Caco-2 (cell line): ENCODE measurements at places on chromosomes 11 and 22. TPM values are rescaled to one million over a fixed set of nuclear protein-coding genes. Genes with fewer than 3 reads are reported as not detected.

DNA sequence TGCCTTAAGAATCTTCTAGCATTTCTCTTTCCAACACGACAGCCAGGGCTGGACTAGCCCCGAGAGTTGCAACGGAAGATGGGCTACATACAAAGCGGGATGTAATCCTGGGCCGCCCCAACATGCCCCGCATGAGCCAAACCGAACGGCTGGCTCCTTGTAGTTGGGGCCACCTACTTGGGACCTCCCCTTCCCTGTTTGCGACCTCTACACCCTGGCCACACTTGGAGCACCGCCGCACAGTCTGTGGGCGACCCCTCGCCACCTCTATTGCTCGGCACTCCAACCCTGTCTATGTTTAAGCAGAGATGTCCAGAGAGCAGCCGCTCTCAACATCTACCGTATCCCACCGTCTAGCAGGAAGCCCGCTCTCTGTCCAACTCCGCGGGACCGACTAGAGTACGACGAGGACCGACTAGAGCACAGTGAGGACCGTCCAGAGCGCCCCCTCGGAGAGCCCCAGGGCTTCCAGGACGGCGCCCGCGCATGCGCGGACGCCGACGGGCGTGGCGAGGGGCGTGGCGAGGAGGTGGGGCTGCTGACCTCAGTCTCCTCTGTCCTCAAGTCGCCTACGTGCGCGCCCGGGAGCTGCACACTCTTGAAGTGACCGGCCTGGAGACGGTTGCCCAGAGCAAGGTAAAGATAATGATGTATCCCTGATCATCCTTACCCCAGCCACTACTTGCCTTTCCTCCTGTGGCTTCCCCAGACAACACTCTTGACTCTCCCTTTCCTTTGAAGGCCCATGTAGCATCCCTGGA, 32.3 kb downstream of the NEAT1 start:
- DNase-seq = peak; percentile 94

CCDC87 gene
- total RNA-seq = 1.0 TPM in 2 replicates

DNA sequence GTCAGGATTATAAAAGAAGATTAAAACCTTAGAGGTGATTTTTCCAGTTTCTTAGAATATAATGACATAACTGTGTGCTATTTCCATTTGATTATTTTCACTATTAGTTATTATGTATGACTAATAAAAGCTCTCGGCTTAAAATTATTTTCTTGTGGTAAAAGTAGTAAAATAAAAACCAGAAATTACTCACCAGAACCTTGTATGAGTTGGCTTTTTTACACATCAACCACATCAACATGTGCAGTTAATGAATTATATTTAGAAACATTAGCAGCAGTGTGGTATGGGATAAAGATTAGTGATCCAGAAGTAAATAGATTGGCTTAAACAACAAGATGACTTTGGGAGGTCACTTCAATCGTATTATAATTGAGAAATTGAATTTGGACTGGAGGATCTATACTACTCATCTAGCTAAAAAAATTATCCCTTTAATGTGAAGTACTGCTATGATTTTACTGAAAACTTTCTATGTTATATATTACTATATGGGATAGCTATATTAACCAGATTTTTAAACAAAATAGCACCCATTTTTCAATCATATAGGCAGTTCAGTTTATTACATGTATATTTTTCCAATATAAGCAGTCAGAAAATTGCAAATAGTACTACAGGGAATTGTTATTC, 2.8 kb upstream of the BCO2 start:
- DNase-seq = no peak

GRCh38 chr11:43908683-43909082, 28.1 kb downstream of the ALKBH3 start:
- DNase-seq = no peak

GRCh38 chr11:69196783-69197169, 41.0 kb downstream of the SMIM38 start:
- no peak for DNase-seq

ABCG4 gene
- total RNA-seq = 0.18 TPM in 1 of 2 replicates, not detected in the other

- DNase-seq = peak; percentile 8
Measured at GRCh38 chr22:47402876-47403525, 640.6 kb downstream of the TBC1D22A start.

DNA sequence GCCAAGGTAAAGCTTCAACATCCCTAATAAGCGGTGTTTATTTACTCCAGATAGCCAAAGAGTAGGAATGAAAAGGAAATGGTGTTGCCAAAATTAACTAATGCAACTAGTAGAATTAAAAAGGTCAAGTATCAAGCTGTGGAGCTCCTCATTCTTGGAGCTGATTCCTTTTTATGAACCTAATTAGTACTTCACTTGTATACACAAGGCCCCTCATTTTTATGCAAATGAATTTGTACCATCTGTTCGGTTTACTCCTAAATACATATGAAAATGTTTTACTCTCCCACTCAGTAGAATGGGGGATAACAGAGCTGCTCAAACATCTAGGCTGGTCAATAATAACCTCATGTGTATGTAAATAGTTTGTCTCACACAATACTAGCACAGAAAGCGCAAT, 426.4 kb upstream of the LUZP2 start:
- no peak for DNase-seq

- DNase-seq = no peak
Measured at GRCh38 chr11:77250881-77251640, 50.4 kb downstream of the GDPD4 start.

GRCh38 chr22:33302549-33302948, 244.4 kb upstream of the SYN3 start:
- DNase-seq = no peak

MAJIN gene
- total RNA-seq = not detected in 2 replicates

GRM5 gene
- not detected in 2 replicates for total RNA-seq

OR10A6 gene
- total RNA-seq = not detected in 2 replicates

GRCh38 chr22:34294476-34294875, 374.2 kb upstream of the LARGE1 start:
- no peak for DNase-seq

- DNase-seq = no peak
Measured at GRCh38 chr11:128596250-128596649, 8.9 kb upstream of the ETS1 start.

OR5A1 gene
- not detected in 2 replicates for total RNA-seq

DNA sequence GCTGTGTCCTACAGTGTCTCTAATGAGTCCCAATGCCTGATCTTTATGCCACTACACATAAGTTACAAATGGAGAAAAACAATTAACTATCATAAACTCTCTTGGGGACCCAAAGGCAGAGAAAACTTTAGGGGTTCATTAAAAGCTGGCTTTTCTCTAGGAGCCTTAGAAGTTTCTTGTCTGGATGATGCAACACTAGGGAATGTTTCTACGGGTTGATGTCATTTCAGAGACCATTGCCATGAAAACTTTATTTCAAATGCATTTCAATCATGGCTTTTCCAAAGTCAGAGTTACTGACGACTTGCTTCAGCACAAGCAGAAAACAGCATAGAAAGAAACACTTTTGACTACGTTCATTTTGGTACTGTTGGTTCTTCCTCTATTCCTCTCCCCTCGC, 8.5 kb upstream of the OR8B12 start:
- no peak for DNase-seq

- no peak for DNase-seq
Measured at GRCh38 chr11:131370901-131371790, 731 bp downstream of the NTM start.

DNA sequence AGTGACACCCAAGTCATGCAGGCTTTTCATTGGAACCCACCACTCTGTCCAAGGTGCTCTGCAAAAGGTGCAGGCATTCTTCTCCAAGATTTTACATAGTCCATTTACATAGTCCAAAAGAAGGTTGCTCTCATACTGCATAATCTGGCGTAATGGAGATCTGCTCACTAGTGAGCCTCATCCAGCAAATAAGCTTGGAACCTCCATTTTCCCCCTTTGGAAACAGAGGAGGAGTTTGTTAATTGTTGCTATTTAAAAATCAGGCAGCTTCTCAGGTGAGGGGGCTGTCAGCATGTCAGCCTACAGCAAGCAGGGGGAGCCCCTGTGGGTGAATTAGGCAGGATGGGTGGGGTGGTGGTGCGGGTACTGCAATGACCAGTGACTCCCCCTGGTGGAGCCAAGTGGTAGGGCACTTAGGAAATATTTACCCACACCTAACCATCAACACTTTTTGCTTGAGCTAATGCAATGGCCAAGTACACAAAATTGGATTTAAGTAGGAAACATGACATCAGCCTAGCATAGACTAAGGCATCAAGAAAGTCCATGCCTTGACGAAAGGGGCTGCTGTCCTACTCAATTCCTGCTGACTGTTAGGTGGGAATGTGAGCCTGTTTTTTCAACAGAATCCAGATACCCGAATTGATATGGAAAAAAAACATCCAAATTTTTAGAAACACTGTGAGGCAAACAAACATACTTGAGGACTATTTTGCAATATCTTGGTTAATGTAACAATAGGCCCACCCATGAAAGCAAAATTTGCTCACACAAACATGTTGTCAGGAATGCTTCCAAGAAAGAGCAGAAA, 64.5 kb downstream of the AMBRA1 start:
- peak; percentile 81 for DNase-seq

DNA sequence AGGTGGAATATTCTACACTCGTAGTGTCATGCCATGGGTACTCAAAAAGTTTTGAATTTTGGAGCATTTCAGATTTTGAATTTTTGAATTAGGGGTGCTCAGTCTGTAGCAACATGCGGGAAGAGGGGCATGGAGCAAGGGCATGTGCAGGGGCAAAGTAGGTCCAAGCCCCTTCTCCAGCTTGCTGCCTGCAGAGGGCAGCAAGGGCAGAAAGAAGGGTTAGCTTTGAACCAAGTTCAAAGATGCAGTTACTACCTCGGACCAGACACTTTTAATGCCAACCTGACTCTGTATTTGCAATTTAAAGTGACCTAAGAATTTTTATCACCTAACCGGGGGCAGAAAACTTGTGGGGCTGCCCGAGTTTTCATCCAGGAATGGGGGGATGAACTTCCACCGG, 68.2 kb downstream of the CD82 start:
- no peak for DNase-seq

DNA sequence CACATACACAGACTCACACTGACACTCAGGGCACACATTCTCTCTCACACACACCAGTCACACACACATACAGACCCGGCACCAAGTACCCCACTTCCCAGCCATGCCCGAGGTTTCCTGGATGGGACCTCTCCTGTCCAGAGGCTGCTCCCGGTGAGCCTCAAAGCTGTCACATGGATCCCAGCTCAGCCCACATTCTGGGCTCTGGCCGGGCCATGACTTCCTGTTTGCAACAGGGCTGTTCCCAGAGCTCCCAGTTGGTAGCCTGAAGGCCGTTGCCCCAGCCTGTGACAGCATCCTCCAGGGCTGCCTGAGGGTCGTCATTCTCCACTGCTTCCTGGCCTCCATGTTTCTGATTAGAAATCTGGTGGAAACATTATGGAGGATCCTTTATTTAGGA, 14.6 kb upstream of the CYP2D6 start:
- DNase-seq = no peak

- DNase-seq = no peak
Measured at GRCh38 chr11:12053606-12054361, 45.4 kb upstream of the DKK3 start.

GRCh38 chr22:30425327-30425615, 297 bp upstream of the MTFP1 start:
- no peak for DNase-seq

GRCh38 chr11:41323446-41323845, 136.0 kb downstream of the LRRC4C start:
- DNase-seq = no peak

TCN2 gene
- 11.9 and 13.8 TPM in 2 replicates for total RNA-seq

- DNase-seq = peak; percentile 67
Measured at GRCh38 chr22:50209893-50210292, 9.1 kb downstream of the SELENOO start.

SNRPD3 gene
- total RNA-seq = 202 and 217 TPM in 2 replicates

DNA sequence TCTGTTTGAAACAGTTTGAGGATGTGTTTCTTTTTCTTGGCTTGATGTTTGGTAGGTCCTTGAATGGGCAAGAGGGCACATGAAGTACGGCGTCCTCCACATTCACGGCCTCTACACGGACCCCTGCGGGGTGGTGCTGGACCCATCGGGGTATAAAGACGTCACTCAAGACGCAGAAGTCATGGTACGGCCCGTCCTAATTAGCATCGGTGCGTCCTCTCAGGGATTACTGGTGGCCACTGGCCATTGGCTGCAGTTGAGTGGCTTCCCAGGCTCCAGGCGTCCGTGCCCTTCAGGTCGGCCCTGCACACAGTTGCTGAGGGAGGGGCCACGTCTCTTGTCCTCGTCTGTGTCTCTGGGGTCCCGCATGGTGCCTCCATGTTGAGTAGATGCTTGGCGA, 20.8 kb downstream of the FAM118A start:
- DNase-seq = no peak

CECR2 gene
- total RNA-seq = 1.1 TPM in 2 replicates

MRPL17 gene
- 57.8 and 60.8 TPM in 2 replicates for total RNA-seq

- DNase-seq = no peak
Measured at GRCh38 chr11:61265357-61265756, 24.4 kb downstream of the PGA5 start.

ENTHD1 gene
- not detected in 2 replicates for total RNA-seq

CCDC179 gene
- total RNA-seq = not detected in 2 replicates

DNA sequence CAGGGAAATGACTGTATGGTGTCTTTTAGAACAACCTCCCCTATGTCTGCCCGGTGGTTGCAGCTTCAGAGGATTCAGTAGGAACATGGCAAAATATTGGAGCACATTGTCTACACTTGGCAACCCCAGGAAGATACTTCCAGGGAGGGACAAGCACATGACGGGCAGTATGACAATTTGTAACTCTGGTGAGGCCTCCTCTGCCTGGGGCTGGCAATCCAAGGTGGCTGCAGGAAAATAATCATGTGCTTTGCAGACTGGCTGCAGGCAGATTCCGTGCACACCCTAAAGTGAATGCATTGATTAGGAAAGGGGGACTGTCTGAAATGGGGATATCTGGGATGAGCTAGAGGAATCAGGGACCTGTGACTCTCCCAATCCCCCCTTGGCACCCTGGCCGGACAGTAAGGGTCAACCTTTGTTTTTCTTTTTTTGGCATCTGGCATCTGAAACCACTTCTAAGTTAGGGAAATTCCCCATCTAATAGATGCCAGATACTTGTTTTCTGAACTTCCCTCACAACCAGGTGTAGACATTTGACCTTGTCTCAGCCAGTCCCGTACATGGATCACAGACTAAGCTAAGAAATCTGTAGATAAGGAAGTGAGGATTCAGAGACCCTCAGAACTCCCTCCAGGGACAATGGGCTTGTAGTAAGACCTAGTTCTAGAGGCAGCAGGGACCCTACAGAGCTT, 10.5 kb upstream of the PHOX2A start:
- no peak for DNase-seq

- no peak for DNase-seq
Measured at GRCh38 chr11:21806947-21807346, 385.9 kb upstream of the ANO5 start.

- no peak for DNase-seq
Measured at GRCh38 chr11:83174008-83174407, 17.1 kb downstream of the PCF11 start.

- no peak for DNase-seq
Measured at GRCh38 chr11:120404495-120404894, 68.3 kb downstream of the ARHGEF12 start.

HTR3B gene
- total RNA-seq = not detected in 2 replicates
